ENCODE measurements at places on chromosomes 5 and 9.

GRCh38 chr5:111076091-111076490 is 4.6 kb downstream of the TSLP start:
- DNase-seq = no peak

DNA sequence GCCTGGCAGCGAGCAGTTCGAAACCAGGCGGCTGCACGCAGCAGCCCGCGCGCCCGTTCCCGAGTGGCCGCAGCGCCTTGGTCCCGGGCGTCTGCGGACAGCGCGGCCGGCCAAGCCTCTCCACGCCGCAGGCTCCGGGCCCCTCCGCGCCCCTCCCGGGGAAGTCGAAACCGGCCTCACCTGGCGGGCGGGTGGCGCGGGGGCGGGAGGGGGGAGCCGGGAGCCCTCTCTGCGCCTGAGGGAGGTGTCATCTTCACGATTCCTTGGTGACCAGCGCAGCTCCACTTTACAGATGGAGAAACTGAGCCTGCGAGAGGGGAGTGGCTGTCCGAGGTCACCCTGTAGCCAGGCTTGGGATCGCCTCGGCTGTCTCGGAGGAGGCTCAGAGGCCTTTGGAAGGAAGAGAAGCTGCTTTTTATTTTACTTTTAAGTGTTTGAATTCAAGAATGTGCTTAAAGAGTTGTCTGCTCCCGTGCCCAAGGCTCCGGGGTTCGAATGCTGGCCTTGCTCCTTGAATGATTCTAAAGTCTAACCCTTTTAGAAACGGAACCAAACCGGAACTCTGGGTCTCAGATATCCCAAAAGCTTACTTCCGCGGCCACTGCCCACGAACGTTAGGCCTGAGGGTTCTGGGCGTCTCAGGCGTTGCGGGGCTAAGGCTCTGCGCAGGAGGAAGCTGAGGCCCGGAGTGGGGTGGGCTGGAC is 662 bp downstream of the SUSD3 start:
- DNase-seq = no peak

- no peak for DNase-seq
Observed at GRCh38 chr5:99019812-99020697, 91.2 kb upstream of the CHD1 start.

DNA sequence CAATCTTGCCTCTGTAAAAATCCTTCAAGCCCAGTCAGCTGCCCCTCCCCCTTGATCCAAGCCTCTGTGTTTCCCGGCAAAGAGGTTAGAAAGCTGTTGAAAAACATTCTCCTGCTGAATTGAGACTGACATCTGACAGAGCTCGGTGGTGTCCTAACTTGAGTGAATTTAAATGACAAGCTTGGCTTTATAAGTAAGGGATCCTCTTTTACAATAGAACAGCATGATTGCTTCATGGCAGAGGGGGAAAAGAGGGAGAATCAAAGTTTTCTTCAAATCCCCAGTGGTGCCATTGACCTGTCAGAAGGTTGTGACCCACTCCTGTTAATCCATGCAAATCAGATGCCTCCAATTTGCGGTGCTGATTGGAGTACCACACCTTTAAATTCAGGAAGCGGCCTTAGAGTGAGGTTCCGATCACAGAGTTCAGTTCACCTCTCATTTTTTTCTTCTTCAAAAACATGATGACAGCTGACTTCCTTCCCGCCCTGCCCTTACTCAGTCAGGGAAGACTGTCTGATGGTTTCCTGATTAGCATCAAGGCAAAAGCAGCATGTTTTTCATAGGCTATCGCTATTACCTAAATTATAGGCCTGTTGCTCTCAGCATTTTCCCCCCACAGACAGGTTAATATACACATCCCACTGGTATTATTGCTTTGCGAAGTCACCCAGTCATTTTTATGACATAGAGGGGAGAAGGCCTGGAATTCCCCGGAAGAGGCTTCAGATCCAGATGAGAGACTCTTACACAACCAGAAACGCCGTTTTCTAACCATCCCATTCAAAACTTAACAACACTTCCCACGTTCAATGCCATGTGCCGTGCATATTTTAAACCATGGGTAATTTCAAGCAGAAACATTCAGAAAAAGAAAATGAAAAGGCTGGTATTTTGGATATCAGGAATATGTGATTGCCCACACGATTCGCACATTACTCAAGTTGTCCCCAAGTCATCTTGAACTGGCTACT is 141.4 kb downstream of the EBF1 start:
- no peak for DNase-seq

DNA sequence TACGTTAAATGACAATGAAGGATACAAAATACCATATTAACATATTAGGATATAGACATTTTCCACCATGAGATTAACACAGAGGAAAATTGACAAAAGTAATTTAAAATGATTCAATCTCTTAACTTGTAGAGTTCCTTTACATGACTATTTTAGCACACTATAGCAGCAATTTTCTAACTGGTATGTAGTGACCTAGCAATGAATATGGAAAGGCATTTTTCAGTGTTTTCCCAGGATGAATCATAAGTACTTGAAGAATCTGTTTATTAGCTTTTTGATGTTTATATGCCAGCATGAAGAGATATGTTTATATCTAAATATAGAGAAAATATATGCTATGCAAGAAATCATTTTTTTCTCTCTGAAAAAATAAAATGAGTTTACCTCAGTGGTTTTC is 782.5 kb upstream of the CDH10 start:
- DNase-seq = no peak

DNA sequence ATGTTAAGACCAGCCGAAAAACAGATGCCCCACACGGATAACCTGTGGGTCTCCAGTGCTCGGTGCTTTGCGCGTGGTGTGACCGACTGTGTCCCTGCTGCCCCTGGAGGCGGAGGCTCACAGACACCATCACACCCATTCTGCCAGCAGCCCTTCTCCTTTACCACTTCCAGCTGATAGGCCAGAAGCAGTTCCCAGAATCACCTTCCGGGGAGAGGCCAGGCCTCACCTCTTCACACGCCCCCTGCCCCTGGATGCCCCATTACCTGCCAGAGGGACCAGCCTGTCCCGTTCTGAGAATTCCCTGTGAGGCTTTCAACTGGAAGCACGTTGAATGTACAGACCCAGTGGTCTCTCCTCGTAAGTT is 21.6 kb upstream of the LRRC14B start:
- DNase-seq = no peak

DNA sequence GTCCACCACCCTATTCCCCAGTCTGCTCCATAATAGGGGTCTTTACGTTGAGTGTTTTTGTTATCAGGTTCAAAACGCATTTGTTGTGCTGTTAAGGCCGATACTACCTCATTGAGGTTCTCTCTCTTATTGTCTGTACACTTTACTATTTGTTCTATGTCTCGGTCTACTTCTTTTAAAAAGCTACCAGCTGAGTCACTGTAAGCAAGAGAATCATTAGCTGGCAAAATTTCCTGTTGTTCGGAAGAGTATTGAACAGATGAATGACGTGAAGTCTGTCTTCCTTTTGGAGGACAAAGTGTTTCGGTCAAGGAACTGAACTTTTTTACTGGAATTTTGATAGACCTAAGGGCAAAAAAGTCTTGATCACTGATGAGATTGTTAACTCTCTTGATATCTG is 10.3 kb downstream of the LYSMD3 start:
- no peak for DNase-seq

DNA sequence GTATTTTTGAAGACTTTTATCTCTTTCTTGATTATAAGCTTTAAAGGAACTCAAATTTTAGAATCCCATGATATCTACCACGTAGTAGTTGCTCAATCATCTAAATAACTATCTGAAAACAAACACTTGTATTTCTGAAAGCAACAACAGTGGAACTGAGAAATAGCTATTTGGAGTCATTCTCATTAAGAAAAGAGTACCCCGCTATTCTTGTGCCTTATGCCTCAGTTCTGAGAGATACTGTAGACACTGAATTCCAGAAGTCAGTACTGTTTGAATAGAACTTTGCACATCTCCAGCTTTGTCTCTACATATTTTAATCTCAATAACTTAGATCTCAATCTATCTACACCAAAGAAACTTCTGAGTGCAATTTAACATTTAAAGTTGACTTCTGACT is 11.4 kb downstream of the CHD1 start:
- DNase-seq = no peak

GRCh38 chr9:90838098-90838497 is 36.5 kb downstream of the SYK start:
- no peak for DNase-seq

GRCh38 chr9:70398145-70398556 is 16.3 kb downstream of the KLF9 start:
- DNase-seq = peak; percentile 65

GRCh38 chr5:177304392-177305119 is 957 bp downstream of the PRELID1 start:
- no peak for DNase-seq

GRCh38 chr5:1851290-1851934 is 31.3 kb downstream of the IRX4 start:
- DNase-seq = no peak

- DNase-seq = peak; percentile 13
Observed at GRCh38 chr5:168114444-168115017, 176.9 kb upstream of the WWC1 start.

DNA sequence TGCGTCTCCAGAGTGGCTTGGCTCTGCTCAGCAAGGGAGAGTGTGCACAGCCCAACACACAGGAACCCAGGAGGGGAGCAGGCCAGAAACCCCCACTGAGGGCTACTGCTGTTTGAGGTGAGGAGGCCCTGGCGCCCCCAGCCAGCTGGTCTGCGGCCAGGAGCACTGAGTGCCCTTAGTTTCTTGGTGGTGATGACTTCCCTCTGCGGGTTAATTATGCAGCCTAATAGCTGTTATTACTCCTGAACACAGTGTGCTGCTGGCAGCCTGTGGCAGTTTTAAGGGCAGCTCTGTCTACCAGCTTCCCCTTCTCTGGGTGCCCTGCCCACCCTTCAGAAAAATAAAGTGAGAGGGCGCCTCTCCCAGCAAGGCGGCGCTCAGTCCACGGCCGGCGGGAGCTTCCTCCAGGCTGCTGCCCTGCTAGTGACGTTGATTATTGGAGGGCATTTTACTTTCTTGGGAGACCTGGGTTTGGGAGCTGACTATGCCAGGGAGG is 19.2 kb downstream of the GADD45G start:
- no peak for DNase-seq

DNA sequence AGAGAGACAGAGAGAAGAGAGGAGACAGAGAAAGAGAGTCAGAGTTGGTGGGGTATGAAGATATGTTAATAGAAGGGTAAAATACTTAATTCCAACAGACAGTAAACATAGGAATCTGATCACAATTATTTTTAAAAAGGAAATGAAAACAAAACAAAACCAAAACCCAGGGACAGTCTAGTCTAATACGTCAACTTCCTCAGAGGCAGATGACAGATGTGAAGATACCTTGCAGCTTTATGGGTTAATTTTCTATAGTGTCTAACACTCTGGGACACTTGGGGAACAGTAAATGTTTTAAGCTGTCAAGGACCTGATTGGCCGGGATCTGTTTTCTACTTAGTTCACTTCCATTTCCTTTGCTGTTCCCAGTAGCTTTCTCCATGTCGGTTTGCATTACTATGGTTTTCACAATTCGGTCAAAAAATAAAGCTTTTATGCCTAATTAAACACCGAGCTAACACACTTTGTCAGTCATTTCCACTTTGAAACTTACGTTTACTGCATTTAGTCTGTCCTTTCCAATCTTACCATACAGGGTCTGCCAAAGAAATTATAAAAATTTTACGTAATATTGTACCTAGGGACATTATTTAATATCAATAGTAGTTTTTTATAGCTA is 216.5 kb downstream of the MCTP1 start:
- no peak for DNase-seq

DNA sequence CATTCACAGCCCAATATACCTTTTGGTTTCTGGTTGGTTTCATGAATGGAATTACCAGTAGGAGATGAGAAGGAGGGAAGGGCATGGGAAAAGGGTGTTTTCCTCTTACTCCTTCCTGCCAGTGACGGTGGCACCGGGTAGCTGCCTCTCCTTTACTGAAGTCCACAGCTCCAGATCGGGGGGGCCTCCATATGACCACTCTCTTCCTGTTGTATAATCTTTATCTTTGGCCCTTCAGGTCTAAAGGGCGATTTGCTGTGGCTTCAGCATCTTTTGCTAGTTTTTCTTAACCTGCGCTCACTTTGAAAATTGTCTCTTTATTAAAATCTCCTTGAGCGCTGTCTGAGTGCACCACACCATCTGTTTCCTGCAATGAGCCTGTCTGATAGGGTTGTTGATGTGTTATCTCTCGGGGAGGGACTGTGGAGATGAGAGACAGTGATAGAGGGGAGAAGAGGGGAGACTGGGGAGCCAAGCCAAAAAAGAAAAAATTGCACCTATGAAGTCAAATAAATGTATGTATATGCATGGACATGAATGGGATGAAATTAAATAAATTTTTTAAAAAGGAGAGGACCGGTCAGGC is 449.3 kb upstream of the KLF4 start:
- no peak for DNase-seq

DNA sequence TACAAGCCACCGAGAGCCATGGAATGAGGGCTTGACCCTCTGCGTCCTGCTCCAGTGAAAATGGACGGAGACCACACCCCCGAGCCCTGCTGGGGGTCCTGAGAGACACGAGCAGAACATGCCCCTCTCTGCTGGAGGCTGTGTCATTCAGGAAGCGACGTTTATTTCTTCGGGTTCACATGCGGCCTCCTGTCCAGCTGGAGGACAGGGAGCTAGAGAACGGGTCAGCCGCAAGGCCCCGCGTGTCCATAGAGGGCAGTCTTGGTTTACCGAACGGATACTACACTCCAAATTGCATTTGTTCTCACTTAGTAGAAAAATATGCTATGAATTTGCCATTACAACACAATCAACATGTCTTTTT is 36.1 kb downstream of the MRPL36 start:
- peak; percentile 31 for DNase-seq

Data from erythroblast (primary cell).